Astrocyte (in vitro differentiated cells and primary cell): ENCODE measurements at places on chromosomes 1 and 21.
A peak's percentile ranks its signal among the peaks of the same experiment; 100 is the strongest.

GRCh38 chr1:36455386-36455785 is 5.1 kb upstream of the OSCP1 start:
- no peak for DNase-seq

DNA sequence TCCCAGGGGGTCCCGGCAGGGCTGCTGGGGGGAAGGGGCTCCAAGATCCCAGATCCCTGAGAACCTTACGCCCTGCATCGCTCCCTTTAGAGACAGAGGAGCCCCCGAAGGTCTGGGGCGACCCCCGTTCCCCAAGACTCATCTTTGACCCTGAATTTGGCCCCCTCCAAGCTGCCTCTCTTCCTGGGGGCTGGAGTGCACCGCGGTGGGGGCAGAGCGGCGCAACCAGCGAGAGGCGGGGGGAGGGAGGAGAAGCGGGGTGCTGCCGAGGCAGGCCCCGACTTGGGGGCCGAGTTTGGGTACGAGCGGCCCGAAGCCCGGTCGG is 5.4 kb upstream of the PLEKHG5 start:
- DNase-seq: no peak

DNA sequence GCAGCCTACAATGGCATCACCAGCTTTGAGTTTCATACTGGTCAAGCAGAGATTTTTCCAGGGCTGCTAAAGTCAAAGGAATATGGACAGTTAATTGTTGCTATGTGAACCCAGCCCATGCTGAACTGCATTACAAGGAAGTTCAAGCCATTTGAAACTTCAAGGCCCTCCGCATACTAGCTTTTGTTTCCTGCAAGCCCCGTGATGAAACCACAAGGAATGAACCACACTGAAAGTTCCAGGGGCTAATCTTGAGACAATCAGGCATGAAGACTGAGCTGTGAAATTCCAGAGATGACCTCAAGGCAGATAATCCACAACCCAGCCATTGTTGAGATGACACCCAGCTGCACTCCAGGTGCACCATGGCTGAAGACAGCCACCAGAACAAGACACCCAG is 180.8 kb downstream of the C1orf21 start:
- DNase-seq: peak; percentile 86

DNA sequence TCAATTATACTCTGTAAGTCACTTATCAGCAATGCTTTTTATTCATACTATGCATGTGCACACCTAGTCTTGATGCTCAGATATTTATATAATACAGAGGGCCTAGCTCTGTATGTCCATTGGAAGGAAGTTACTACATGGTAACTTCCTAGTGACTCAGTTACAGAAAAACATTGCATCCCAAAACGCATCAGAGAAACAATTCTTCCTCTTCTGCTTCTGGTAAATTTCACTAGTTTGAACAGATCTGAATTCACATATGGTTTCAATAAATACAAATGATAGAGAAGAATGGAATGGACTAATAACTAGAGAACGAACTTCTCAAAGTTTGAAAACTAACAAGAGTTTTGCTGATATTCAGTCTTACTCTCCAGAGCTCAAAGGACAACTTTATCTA is 811.3 kb upstream of the ADGRL2 start:
- no peak for DNase-seq

- no peak for DNase-seq
Measured at GRCh38 chr1:29823561-29823960, 587.2 kb downstream of the PTPRU start.

DNA sequence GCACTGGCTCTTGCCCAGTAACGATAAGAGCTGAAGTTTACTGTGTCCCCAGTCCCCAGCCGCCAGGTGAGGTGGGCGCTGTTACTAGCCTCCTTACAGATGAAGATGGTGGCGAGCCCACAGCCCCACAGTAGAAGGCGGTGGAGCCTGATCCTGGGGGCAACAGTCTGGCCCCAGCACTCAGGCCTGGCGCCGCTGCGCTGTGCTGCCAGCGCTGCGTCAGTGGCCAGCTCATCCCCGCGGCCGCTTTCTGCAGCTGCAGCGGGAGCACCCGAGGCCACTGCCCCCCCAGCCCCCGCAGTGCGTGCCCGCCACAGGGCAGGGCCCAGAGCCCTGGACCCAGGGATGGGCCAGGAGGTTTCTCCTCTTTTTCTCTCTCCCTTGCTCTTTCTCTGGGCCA is 13.3 kb downstream of the H6PD start:
- no peak for DNase-seq
